Stimulated activated CD8-positive, alpha-beta memory T cell treated with anti-CD3 and anti-CD28 coated beads, Interleukin-15, amount 100 ng/mL, for 4 hours (primary cell): ENCODE measurements at places on chromosomes 3 and 15.

- no peak for DNase-seq
Observed at GRCh38 chr15:72037321-72037720, 80.6 kb downstream of the MYO9A start.

GRCh38 chr15:89002281-89002761, 85.9 kb upstream of the ABHD2 start:
- no peak for DNase-seq

DNA sequence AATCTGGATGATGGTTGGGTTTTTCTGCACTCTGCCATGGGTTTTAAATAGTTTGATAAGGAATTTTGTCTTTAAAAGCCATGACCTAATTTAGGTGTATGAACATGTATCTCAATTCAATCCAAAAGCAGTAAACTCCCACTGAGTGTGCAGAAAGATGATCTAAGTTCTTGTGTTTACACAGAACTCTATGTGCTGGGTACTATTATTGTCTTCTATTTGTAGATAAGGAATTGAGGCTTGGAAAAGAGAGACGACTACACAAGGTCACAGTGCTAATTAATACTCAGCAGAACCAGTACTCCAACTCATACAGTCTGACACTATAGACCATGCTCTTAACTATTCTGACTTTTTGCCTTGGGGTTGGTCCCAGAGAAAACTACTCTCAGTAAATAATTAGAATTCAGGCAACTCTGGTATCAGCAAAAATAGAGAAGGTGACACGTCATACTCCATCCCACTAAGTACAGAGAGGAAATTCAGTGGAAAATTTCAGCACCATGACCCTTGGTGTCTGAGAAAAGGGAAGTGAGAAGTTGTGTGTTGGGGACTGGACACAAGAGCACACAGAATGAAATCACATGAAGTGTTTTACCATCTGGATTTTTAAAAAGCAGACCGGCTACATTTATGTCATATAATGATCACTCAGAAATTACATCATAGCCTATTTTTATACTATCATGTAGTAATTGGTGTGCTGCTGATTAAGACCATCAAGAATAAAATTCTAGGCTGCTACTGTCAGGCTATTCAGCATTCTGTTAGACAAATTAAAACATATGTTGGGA, 18.3 kb upstream of the MYH15 start:
- no peak for DNase-seq

DNA sequence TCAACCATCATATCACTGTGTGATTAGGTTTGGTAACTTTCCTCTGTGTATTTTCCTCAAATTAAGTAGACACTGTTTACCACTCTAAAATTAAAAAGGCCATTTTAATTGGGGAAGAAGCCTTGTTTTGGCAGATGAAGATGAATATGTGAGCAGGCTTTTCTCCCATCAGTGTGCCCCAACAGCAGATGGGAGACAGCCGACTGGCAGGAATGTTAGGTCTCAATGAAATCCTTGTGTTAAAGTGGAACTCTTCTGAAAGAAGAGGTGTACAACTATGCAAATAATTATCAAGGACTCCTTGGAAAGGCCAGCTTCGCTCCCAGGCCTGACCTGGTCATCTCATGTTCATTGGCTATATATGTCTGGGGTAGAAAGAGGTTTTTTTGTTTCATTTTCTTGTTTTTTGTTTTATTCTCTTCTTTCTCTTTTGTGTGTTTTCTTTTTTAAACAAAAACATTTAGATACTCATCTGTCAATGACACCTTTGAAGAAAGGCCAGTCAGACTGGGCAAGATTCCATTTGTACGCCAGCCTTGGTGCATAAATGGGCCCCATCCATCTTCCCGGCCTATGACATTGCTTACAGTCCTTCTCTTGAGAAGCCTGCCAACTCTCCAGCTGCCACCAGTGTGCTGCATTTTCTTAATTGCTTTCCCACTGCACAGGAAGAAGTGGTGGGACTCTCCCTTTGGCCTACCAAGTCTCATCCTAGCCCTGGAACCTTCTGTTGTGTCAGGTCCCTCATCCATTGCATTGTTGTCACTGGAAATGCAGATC, 25.8 kb downstream of the LRTM1 start:
- DNase-seq, result no peak

DNA sequence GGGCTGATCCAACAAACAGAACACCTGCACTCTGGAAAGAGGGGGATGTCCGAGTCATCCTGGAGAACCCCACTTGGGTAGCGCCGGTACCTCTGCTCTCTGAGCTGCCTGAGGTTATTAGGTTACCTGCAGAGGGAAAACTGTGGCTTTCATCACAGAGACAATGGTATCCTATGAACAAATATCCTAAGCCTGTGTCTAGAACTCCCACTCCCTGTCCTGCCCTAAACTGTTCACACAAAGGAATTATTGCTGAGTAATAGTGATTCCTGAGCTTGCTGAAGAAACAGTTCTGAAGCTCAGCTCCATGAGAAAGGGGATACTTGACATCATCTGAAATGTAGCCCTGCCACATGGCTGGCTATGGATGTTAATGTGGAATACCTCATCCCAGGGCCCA, 31.9 kb upstream of the WNT5A start:
- DNase-seq, result no peak

- no peak for DNase-seq
Observed at GRCh38 chr3:81837071-81837593, 75.7 kb upstream of the GBE1 start.
